Stimulated activated CD4-positive, alpha-beta T cell treated with anti-CD3 and anti-CD28 coated beads, Interleukin-1b, Interleukin-23, amount 100 ng/mL, for 1 hour (primary cell): ENCODE measurements at places on chromosomes 11 and 22.

- no peak for DNase-seq
Measured at GRCh38 chr22:49297286-49297870, 530.3 kb downstream of the BRD1 start.

DNA sequence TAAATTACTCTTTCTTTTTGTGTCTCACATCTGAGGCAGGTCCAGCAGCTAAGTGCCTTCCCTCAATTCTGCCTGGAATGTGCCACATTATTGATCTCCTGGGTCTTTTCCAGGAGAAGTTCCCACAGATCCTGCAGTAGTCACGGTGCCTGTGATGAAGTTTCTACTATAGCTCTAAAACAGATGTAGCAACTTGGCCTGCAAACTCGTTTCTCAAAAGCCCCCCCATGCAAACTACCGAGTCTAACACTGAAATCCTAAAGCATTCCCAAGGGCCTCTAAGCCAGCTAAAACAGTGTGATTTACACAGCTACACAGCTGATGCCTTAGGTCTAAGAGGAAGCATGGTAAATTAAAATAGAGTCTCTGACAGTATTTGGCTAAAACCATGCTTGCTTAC is 54.3 kb downstream of the DDI1 start:
- DNase-seq = no peak

DNA sequence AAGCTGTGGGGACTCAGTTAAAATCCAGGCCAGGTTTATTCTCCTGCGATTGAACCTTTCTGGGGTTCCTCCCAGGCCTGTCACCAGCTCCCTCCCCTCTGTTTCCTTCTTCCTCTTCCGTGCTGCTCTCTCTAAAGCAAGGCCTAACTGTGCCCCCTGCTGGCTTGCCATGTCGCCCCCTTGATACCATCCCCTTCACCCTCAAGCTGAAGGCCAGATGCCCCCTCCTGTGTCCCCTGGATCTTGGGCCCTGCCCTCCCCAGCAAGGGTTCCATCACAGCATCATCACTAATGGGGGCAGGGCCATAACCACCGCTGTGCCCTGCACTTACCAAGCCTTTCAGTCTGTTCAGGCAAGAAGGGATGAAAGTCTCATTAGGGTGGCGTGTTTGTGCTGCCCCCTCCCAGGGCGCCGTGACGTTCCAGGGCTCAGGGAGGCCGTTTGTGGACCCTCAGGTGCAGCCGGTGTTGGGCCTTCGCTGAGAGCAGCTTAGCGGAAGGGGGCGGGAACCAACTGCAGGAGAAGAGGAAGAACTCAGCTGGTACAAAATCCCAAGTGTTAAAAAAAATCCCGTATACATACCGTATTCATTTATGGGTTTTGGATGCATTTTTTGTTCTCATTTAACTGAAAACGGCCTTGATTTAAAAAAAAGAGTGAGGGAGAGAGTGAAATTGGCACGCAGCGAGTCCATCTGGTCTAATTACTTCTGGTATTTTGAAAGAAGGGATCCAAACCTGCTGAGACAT is 69.9 kb downstream of the MPPED1 start:
- DNase-seq = no peak

DNA sequence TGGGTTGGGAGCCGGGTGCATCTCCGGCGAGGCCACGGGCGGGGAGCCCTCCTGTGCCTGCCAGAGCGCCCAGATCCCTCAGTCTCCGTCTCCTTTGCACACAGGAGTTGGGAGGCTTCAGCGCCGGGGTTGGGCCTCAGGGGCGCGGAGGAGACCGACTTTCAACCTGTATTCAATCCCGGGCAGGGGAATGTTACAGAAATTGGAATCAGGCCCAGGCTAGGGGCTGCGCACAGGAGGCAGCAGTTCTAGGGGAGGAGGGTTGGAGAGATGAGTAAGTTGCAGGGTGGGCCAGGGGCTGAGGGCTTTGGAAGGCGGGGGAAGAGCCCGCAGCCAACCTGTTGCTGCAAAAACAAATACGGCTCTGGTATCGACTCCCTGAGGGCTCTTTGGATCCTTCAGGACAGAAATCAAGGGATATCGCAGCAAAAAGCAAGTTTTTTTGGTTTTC is 640 bp upstream of the KCNA4 start:
- no peak for DNase-seq

- no peak for DNase-seq
Measured at GRCh38 chr11:134751766-134752165, 339.7 kb upstream of the B3GAT1 start.

GRCh38 chr11:74221816-74222215 is 50.7 kb downstream of the PPME1 start:
- DNase-seq = no peak

DNA sequence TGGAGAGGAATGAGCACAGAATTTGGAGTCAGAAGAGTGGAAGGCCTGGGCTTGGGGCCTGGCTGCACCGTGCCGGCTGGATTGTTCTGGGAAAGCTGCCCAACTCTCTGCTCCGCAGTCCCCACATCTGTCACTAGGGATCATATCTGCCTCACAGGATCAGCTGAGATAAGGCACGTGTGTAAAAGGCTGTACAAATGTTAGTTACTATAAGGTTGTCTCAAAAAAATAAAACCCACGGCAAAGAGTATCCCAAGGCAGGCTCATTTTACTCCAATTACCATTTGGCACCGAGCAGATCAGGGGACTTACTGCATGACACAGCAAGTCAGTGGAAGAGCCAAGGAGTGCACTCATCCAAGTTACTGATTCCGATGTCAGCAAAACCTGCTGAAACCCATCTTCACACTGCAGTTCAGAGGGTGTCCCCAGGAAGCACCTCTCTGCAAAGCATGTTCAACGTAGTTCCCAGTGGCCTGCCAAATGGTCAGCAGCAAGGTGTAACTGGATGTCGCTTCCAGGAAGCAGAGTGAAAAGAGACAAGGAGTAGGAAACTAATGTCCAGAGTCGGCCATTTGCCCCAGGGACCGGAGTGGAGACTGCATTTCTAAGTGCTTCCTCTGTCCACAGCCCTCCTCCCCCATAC is 18.1 kb upstream of the MRTFA start:
- DNase-seq = no peak

DNA sequence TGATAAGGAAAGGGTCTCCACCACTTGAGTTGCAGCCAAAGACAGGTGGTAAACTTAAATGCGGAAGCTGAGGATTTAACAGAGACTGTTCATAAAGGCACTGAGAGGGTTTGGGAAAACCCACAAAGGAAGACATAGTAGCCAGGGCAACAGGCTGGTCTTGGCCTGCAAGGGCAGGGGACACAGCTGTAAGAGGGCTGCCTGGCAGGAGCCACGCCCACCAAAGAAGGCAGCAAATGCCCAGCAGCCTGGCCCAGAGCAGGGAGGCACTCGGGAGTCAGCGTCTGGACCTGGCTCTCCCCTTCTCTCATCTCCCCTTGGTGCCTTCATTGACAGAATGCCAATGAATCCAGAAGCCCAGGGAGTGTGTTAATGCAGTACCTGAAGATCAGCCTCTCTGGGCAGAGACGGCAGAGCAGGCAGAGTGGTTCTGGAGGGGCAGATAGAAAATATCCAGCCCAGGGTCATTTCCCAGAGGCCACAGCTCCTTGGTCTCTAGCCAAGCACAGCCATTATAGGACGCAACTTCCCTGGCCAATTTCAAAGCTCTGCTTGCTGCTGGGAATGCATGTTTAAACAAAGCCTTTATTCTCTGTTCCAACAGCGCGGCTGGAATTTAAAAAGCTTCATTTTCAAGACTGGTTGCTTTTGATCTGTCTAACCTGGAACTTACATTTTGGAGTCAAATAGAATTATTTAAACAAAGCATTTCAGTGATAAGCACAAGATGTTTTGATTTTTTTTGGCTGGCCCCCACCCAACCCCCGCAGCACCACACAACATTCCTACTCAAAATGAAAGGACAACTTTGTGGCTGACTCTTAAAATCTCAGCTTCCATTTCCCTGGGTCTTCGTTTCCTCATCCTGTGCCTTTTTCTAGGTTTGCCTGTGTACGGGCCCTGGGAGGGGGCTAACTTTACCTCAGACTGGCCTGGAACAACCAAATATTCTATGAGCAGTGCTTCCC is 125.6 kb upstream of the LMO1 start:
- DNase-seq = no peak

- no peak for DNase-seq
Measured at GRCh38 chr11:68374531-68374930, 62.1 kb downstream of the LRP5 start.
